ENCODE measurements at places on chromosomes 2 and 18. TPM values are rescaled to one million over a fixed set of nuclear protein-coding genes. Genes with fewer than 3 reads are reported as not detected.
A peak's percentile ranks its signal among the peaks of the same experiment; 100 is the strongest.

DNA sequence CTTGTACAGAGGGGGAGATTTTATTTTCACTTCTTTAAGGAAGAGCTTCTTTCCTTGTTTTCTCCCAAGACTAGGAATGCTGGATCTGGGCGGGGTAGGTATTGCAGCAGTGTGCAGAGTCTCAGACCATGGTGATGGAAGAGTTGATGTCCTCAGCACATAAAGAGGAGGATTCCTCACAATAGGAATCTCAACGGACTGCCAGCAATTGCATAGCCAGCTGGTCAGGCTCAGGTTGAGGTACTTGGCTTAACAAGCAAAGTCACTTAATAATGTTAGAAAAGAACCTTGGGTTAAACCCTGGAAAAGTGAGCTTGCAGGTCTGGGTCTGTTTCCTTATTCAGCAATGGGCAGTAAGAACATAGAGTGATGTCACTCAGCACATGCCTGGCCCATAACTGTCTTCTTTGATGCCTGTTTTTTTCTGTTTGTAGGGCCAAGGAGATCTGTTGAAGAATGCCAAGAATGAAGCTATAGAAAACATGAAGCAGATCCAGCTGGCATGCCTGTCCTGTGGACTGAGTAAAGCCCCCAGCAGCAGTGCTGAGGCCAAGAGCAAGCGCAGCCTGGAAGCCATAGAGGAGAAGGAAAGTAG, 342.1 kb downstream of the PLCL1 start:
- DNase-seq, result peak; percentile 26

- DNase-seq, result no peak
Observed at GRCh38 chr18:79606621-79607331, 72.8 kb upstream of the CTDP1 start.

DNA sequence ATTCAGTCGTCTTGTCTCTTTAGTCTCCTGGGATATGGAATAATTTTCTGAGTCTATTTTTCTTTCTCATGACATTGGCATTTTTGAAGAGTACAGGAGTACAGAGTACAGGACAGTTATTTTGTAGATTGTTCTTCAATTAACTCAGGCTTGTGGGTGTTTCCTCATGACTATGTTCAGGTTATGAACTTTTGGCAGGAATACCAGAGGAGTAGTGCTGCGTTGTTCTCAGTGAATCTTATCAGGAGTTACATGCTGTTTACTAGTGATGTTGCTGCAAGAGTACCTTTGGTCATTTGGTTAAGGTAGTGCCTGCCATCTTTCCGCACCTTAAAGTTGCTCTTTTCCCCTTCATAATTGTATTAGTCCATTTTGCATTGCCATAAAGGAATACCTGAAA, 41.3 kb upstream of the AGFG1 start:
- no peak for DNase-seq

The TRPM8 gene
- not detected for polyA plus RNA-seq

The MCFD2 gene
- polyA plus RNA-seq, result 44.8 TPM

DNA sequence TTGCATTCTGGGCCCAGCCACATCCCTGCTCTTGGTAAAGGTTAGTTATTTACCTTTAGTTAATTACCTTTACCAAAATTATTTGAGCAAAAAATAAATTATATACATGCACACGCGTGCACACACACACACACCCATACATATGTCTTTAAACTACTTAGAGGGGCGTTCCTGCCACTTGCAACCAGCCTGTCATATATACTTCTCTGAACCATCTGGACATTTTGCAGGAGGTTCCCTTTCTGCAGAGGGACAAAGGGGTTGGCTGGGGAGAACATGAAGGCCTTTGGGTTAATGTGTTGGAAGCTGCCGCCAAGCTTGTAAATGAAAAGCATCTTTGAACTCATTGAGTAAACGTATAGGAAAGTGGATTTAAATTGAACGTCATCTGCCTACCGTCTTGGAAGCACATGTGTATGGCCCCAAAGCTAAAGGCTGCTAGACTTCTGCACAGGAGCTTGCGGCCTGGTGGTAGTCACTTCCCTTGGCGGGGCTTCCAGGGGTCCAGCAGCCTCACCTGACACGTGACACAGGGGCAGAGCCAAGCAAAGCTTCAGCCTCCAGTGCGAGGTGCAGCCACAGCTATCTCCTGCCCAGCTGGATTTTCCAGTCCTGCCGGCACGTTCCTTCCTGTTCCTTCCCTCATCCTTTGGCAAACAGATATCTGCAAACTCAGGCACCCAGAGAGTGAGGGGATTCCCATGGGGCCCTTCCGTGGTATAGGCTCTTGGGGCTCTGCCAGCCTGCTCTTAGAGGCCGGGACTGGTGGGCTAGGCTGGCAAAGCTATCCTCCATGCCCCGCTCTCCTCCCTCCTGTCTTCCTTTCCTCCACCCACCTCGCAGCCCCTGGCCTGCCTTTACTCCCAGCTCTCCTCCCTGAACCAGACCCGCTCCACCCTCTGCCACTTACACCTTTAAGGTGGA, 46.1 kb downstream of the SERTAD2 start:
- DNase-seq, result no peak

- no peak for DNase-seq
Observed at GRCh38 chr18:47750889-47751423, 179.5 kb downstream of the SMAD2 start.

- DNase-seq, result no peak
Observed at GRCh38 chr2:39704540-39704939, 38.8 kb downstream of the TMEM178A start.

All from muscle of back (tissue), 13 donors.